AG09309 (cell line): ENCODE measurements at places on chromosomes 3 and 15.

GRCh38 chr15:92168066-92168683 is 225.5 kb upstream of the ST8SIA2 start:
- no peak for DNase-seq

DNA sequence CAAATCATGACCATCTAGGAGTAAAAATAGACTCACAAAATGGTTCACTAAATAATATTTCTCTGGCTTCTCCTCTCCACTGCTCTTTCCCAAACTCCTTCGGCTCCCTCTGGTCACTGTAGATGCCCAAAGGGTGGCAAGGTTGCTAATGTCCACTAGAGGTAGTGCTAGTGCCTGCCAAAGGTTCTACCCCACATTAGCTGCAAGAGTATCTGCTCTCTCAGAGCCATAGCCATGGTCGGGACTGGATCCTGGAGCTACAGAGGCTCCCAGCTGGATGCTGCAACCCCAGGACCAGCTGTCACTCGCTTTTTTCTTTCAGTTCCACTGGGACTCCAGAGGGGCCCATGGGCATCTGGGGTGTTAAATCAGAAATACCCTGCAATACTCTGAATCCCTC is 8.5 kb downstream of the HTR3D start:
- DNase-seq: peak; percentile 10

DNA sequence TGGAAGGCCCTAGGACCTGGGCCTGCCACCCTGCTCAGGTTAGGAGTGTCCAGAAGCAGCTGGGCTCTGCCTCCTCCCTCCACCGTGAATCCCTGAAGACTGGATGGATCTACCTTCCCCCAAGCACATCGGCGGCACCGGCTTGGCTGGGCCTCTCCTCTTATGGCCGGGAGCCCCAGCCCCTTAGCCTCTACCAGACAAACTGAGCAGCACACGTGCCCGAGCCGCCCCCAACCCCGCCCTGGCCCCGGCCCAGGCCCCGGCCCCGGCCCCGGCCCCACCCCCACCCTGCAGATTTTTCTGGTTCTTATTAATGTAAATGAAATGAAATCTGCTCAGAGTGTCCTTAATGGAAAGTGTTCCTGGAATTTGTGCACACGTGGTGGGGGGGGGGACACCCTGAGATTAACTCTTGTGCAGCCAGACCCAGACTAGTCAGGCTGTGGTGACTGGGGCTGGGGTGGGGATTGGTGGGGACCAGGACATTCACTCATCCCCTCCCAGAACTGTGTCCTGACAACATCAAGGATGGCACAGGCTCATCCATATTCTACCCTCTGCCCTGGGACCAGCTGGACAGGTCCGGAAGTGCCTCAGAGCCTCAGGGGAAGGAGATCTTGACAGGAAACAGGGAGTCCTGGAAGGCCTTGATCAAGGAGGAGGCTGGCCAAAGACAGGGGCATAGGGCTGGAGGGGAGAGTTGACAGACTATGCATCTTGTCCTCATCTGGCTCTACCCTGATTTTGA is 30.9 kb upstream of the SEMA3F start:
- DNase-seq: no peak

DNA sequence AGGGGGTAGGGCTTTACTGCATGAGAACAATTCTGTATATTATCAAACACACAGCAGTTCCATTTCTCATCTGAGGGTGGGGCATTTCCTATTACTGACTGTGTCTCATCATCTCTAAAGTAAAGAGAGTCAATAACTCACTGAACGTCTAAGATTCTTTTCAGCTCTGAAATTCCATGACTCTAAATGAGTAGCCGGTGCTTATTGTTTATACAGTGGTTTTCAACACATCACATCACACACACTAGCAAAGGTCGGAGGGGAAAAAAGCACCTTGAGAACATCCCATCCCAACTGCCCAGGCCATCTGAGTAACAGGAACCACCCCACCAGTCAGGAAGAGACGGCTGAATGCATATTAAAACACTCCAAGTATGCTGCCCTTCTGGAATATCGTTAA is 196.0 kb downstream of the SUCLG2 start:
- no peak for DNase-seq

DNA sequence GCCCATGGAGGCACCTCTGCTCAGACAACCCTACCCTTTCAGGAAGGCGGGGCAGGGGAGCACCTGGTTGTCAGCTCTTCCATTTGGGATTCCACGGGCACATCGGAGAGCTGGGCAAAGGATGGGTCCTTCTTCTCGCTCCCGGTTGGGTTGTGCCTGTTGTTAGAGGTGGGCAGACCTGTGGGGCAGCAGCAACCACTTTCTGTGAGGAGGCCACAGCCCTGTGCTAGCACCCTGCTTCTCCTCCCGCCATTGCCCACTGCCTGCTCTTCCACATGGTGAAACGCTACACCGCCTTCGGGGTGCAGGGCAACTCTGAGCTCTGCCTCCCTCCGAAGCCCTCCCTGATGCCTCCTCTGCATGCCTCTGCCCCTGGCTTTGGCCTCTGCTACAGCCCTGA is 7.0 kb upstream of the HHATL start:
- no peak for DNase-seq

GRCh38 chr3:161571951-161572350 is 75.3 kb downstream of the OTOL1 start:
- no peak for DNase-seq

DNA sequence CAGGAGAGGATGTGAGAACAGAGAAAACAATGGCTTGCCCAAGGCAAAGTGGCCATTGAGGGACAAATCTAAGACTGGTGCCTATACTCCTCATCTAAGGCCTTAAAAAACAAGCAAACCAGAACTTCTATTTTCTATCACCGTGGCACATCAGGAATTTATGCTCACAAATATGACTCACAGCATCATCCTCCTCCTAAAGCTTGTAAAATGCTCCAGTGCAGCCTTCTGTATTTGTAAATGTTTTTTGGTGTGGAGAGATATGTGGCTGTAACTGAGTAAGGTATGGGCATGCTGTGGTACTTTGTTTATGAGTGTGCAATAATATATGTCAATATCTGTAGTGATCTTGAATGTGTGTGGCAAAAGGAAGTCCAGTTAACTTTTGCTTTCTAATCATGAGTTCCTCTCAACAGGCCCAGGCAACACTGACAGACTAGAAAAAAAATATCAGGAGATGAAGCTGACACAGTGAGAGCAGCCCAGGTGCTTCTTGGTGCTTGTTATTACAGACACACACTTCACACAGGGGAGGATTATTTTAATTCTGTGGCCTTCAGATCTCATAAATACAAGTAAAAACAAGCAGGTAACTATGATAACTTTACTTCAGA is 60.3 kb downstream of the CTNNB1 start:
- DNase-seq: no peak

- no peak for DNase-seq
Observed at GRCh38 chr15:25136119-25136518, 181.3 kb downstream of the SNRPN start.

DNA sequence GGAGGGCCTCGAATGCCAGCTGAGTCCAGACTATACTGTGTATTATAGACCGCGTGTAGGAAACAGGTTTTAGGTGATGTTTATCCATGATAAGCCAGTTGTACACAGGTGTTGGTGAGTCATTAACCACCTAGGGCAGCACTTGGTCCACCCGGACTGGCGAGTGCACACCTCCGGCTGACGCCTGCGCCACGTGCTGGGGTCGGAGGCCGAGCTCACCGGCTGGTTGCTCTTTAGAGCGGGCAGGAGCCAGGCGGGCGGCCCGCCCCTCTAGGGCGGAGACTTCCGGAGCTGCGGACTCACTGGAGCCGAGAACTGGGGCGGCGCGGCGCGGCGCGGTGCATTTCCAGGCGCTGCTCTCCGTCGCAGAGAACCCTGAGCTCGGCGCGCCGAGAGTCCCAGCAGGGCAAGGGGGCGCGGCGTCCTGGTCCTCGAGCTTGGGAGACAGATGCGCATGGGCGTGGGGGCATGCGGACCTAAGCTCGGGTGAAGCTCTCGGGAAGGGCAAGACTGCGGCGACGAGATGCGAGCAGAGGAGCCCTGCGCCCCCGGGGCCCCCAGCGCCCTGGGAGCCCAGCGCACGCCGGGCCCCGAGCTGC is at the start of gene ESYT3:
Gene ESYT3 (plus strand): TSS at position 341 of the 599 bp plus-strand sequence. CDS start 183 bp downstream, at position 524.
- DNase-seq: no peak

- peak; percentile 67 for DNase-seq
Observed at GRCh38 chr3:86958534-86958933, 32.4 kb downstream of the VGLL3 start.

GRCh38 chr3:52006017-52006819 is 10.5 kb upstream of the RPL29 start:
- DNase-seq: no peak

DNA sequence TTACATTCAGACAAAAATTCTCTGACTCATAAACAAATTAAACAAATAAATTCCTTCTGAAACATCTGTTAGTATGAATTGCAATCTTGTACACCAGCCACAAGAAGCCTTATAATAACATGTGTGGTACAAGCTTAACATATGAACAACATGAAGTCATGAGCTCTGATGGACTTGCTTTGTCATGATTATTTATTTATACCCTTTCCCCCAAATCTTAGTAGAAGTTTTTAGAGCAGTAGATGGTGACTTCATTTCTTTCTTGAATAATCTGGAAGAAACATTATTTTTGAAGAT is 633.4 kb downstream of the EPHA3 start:
- DNase-seq: no peak

- peak; percentile 90 for DNase-seq
Observed at GRCh38 chr15:55250392-55250791, 39.2 kb downstream of the RAB27A start.

- no peak for DNase-seq
Observed at GRCh38 chr15:66569461-66570137, 3.8 kb upstream of the LCTL start.

DNA sequence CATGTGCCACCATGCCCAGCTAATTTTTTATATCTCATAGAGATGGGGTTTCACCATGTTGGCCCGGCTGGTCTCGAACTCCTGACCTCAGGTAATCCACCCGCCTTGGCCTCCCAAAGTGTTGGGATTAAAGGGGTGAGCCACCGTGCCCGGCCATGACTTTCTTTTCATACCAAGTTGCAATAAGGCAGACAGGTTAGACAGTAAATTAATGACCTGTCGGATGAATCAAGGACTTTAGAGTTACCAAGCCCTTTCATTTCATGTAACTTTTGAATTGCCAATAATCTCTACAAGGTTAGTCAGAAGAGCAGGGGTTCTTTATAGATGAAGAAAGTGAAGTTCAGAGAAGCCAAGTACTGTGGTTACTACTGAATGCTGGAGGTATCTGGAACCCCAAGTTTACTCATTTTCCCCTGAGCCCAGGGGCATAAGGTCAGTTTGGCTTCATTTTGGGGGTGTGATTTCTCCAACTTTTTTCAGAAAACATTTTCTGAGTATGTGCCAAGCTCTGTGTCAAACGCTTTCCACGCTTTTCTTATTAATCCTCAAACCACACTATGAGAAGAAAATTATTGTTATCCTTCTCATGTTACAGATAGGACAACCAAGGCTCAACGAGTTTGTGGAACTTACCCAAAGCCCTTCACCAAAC is 11.9 kb downstream of the PRICKLE2 start:
- DNase-seq: no peak

DNA sequence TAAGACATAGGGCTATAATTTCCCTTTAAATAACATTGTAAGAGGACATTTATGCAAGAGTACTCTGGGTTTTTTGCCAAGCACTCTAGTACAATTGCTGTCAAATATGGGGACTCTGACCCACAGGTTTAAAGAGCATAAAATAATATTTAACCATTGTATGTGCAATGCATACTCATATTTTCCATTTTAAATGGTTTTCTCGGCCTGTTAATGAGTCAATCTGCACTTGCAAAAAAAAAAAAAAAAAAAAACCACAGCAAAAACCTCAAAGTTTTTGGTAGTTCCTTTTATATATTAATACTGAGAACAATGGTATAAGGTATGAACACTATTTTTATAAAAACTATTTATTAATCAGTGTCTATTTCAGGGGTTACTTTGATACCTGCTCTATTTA is 304.0 kb upstream of the CBLB start:
- no peak for DNase-seq

DNA sequence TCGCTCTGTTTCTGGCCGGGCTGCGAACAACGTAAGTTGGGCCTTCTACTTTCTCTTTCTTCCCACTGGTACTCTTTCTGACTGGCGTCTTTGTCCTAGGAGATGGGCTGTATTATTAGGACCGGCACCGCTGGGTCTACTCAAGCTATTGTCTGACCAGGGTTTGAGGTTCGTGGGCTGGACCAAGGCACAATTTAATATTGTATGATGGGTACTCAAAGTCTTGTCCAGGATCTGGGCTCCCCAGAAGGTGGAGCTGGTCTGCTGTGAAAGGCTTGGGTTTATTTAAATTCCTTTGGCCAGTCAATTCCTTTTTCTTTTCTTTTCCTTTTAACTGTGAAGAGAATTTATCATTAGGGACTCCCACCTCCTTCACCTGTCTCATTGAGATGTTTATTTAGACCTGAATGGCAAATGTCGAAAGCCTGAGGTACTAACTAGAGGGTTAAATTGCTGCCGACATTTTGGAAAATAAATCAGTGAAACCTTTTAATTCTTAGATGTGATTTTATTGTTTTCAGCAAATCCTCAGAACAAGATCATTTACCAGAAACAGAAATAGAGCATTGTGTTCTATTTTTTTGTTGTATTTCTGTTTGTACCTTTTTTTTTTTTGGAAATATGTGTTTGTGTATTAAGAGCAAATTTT is 410 bp downstream of the LRRC49 start:
- DNase-seq: no peak

DNA sequence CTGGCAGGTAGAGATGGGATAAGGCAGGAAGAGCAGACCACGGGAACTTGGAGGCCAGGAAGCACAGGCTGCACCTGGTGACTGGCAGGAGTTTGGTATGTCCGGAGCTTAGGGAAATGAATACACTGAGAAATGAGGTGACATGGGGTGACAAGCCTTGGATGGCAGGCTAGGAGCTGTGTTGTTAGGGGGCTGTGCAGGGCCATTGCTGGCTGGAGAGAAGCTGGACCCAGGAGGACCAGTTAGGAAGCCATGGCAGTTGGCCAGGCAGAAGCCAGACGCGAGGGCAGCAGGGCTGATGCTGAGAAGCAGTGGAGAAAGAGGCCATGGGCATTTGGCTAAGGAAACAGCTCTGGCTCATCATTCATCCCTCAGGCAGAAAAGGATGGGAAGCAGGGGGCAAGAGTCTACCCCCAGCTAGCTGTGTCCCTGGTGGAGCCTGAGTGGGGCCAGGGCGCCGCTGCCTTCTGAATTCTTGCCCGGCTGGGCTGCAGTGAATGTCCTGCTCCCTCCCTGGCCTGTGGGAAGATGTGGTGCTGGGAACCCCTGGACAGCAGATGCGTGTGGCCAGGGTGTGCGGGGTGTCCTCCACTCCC is 255.8 kb downstream of the FAM43A start:
- no peak for DNase-seq
